ENCODE measurements at places on chromosomes 16 and 17.
A peak's percentile ranks its signal among the peaks of the same experiment; 100 is the strongest.

GRCh38 chr17:41844971-41845370 lies 7.3 kb downstream of the KLHL10 start:
- DNase-seq, result no peak

- peak; percentile 67 for DNase-seq
Measured at GRCh38 chr17:35448214-35448898, at the start of gene SLFN13. SLFN13 (minus strand) TSS chr17:35448766; CDS start chr17:35445680, 3,086 bp downstream.

- no peak for DNase-seq
Measured at GRCh38 chr16:53235851-53236250, 181.1 kb downstream of the CHD9 start.

DNA sequence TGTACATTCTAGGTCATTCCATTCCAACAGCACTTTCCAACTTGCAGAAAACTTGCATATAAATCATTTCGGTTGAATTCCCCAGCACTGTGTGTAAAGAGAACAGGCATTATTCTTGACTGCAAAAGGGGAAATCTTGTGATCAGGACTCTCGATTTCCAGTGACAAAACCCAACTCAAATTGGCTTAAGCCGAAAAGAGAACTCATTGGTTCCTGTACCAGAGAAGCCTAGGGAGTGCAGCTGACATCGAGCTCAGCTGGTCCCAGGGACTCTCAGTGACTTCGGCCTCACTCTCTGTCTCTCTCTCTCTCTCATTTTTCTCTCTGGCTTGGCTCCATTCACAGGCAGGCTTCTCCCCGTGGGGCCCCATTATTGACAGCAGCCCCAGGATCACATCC lies 30.7 kb downstream of the CD300LF start:
- no peak for DNase-seq

- no peak for DNase-seq
Measured at GRCh38 chr16:48862087-48862532, 252.1 kb upstream of the N4BP1 start.

- no peak for DNase-seq
Measured at GRCh38 chr16:54336631-54337204, 50.1 kb upstream of the IRX3 start.

GRCh38 chr16:84041881-84042280 lies 714 bp downstream of the SLC38A8 start:
- no peak for DNase-seq

DNA sequence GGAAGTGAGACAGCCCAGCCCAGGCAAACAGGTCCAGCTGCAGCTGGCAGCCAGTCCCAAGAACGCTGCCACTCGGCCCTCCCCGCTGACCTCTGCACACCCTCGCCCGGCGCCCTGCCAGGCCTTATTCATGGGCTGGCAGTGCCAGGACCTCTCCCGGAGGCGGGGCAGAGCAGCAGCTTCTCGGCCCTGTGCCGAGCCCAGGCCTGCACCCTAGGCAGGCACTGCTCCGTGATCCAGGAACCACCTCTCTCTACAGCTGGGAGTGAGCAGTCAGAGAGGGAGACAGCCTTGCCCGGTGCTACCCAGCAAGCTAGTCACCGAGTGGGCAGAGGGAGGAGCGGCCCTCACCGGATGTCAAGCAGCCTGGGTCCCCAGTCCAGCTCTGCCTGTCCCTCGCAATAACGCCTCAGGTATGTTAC lies 79.9 kb upstream of the CBX4 start:
- no peak for DNase-seq

DNA sequence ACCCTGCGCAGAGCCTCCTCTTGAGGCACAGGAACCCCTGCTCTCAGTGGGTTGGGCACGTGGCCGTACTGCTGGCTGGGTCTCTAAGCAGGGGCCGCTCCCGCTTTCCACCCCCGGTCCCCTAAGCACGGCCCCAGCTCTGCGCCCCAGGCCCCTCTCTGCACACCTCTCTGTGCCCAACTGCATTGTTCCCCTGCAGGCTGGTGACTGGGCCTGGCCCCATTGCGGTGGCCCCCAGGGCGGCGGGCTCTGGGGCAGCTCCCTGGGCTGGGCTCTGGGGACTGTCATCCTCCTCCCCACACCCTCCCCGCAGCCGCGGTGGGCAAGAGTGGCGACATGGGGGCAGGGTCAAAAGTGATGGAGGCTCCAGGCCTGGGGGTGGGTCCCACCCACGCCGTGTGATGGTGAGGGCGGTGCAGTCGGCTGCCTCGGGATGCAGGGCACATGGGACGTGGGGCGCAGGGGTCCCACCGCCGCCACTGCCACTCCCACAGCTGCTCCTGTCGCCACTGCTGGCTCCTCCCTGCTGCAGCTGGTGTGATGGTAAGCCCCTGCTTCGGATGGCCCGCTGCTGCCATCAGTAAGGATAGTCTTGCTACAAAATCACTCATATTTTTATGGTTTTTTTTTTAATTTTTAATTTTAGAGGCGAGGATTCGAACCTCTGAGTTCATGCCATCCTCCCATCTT lies 15.2 kb upstream of the ITGB3 start:
- no peak for DNase-seq

DNA sequence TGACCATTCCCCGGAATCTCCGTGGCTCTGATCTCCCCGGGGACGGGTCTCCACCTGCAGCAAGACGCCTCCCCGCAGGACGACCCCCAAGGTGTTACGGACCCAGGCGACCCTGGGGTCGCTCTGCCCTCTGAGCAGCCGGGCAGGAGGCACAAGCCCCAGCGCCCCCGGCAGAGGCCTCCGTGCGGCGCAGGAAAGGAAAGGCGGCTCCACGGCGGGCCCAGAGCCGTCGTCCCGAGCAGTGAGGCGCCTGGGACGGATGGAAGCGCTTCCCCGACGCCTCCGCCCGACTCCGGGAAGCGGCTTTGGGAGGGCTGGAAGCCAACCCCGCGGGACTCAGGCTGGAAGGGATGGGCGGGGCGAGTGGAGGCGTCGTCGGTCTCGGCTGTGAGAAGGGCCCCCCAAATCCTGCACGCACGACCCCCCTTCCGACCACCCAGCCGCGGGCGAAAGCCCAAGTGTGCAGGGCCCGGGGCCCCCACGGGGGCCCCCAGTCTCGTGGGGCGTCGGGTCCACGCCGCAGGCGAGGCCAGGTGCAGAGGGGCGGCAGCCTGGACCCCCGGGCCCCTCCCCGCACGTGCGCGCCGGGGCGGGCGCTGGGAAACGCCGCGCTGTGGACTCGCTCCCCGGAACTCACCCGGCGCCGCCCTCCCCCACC lies 32.7 kb upstream of the RPH3AL start:
- no peak for DNase-seq

DNA sequence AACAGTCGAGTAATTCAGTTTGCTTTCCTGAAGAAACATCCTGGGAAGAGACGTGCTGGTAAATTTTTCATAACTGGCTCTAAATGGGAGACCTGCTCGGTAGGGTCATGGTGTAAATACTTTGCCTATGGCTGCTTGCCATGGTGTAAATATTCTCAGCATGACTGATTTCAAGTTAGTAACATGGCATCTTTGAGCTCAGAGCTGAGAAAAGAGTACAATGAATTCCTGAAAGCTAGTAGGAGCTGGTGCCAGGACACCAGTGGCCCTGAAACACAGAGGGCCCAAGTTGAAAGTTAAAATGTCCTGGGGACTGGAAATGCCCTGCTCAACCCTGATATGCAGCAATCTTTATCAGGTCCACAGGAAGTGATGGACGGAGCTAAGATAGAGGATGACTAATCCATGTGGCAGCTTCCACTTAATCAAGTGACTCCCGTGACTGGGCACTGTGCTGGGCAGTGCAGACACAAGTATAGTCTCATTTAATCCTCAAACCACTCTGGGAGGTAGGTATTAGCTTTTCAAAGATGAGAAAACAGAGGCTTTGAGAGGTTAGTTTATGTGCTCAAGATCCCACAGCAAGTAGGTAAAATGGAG lies 130.1 kb upstream of the ADAMTS18 start:
- DNase-seq, result no peak

GRCh38 chr16:86229866-86230656 lies 280.3 kb upstream of the FOXF1 start:
- no peak for DNase-seq

- no peak for DNase-seq
Measured at GRCh38 chr16:87435372-87436224, 43.5 kb downstream of the MAP1LC3B start.

DNA sequence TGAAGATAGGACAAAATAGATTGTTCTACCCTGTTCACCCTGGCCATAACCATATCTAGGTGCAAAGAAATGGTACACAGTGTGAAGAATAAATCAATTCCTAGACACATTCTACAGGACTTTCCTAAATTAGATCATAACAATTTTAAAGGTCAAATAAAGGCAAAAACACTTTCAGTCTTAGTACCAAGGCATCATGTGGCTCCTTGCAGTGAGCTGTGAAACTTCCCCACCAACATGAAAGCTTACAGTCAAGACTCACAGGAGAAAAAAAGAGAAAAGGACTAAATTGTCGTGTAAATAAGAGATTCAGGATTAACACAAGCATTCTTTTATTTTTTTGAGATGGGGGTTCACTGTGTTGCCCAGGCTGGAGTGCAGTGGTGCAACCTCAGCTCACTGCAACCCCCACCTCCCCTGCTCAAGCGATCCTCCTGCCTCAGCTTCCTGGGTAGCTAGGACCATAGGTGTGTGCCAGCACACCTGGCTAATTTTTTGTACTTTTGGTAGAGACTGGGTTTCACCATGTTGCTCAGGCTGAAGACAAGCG lies 14.2 kb downstream of the NSMCE1 start:
- DNase-seq, result no peak

DNA sequence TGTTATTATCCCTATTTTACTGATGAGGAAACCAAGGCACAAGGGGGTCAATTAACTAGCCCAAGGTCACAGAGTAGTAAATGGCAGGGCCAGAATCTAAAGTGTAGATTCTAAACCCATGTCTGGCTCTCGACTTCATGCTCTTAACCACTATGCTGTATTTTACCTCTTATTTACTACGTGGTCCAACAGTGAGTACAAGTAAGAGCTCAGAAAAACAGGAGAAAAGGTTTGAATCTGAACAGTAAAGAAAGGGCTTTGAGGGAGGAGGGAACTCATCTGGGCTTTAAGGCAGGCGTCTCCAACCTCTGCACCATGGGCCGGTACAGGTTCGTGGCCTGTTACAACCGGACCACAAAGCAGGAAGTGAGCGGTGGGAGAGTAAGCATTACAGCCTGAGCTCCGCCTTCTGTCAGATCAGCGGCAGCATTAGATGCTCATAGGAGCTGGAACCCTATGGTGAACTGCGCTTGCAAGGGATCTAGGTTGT lies 62.9 kb downstream of the SMURF2 start:
- DNase-seq, result no peak

DNA sequence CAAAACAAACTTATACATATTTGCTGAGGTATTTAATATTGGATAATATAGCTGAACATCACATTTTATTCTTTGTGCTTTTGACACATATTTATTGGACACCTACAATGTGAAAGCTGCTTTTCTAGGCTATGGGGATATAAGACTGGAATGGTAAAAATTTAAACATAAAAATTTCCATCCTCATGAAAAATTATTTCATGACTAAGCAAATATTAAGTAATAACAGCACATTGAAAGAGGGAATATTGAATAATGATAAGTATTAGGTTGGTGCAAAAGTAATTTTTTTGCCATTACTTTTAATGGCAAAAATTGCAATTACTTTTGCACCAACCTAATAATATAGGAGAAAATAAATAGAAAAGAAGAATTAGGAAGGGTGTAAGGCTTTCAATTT lies 972.5 kb upstream of the CDH8 start:
- no peak for DNase-seq

GRCh38 chr17:21474815-21475214 lies 98.7 kb downstream of the KCNJ12 start:
- no peak for DNase-seq

- no peak for DNase-seq
Measured at GRCh38 chr17:40364906-40365305, 369 bp upstream of the GJD3 start.

DNA sequence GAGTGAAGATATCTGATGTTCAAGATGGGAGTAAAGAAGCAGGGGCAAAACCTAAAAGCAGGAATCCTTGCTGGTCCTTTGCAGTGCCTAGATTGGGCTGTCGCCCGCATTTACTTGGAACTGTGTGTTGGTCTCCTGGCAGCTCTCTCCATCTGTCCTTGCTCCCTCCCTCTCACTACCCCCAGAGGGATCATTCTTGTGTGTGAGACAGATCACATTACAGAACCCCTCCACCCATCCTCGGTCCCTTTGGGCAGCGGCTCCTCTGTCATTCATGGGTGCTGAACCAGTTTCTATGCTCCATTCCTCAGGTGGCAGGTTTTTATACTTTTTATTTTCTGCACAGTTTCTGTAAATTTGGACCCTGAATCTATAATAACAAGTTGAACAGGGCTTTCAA lies 99.4 kb upstream of the MYOCD start:
- DNase-seq, result no peak

DNA sequence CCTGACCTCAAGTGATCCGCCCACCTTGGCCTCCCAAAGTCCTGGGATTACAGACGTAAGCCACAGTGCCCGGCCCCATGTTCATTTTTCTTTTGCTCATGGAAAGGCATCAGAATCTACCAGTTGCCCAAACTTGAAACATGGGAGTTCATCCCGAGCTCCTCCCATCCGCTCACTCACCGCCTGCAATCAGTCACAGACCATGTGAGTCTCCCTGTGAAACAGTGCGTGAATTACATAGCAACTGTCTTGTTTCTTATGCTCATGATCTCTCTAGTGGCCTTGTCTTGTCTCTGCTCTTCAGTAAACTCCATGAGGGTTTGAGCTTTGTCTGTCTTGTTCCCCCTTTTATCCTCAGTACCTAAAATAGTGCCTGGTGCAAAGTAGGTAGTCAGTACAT lies 52.1 kb upstream of the TNRC6A start:
- no peak for DNase-seq

DNA sequence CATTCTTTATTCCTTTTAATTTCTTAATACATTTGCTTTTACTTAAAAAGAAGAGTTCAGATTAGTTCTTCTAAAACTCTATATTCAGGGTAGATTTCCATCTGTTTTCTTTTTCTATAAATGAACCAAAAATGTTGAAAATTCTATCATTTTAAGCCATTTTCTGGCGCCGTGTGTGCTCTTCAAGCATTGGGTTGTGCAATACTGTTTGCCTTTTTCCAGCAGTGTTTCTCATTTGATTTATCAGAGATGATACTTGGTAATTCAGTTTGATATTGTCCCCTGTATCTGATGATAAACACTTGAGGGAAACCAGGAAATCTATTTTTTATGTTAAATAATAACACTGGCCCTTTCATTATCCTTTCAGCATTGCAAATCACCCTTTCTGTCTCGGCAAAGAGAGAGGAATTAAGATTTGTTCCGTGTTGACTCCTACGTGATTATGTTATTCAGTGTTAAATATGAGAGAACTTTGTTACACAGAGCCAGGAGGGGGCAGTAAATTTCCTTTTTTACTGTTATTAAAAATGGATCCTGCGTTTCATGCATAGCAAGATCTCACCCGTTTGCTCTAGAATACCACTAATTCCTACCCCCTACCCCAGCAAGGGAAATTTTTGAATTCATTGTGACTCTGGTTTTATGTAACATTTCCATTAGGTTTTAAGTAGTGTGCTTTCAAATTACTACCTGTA lies 606.9 kb upstream of the RBFOX1 start:
- DNase-seq, result no peak

GRCh38 chr16:68445458-68445857 lies 2.9 kb downstream of the SMPD3 start:
- no peak for DNase-seq
